ENCODE measurements at places on chromosomes 4 and X.

GRCh38 chr4:83387012-83387411 lies 52.4 kb upstream of the HPSE start:
- no peak for DNase-seq

DNA sequence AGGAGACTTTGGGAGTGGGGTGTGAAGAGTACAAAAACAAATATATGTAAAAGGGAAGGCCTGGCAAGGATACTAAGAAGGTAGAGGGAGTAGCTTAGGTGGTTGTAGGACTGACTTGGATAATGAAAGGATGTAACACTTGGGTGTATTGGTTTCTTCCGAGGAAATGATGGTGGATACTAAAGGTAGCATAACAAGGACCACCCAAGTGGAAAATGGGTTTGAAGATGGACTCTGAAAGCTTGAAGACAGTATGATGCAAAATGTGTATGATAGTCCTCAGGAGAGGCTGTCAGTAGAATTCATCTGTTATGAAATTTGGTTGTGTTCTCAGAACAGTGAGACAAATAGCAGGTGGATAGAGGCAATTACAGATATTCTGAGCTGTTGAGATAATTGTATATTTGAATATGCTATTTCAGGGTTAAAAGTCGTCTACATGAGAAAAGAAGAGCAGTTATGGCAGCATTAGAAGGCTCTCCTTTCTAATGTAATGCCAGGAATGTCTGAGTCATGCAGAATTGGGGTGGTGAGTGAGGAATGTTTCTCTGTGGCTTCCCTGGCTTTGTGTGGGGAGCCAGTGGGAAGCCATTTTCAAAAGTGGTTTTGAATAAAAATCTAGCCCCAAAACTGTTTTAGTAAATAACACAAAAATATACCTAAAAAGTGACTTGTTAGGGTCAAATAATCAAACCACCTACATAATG lies 75.6 kb downstream of the FHIP1A start:
- DNase-seq: no peak

GRCh38 chr4:164215113-164215741 lies 538.7 kb upstream of the SMIM31 start:
- no peak for DNase-seq

GRCh38 chrX:154396973-154397887 lies 947 bp upstream of the RPL10 start:
- peak; percentile 72 for DNase-seq

DNA sequence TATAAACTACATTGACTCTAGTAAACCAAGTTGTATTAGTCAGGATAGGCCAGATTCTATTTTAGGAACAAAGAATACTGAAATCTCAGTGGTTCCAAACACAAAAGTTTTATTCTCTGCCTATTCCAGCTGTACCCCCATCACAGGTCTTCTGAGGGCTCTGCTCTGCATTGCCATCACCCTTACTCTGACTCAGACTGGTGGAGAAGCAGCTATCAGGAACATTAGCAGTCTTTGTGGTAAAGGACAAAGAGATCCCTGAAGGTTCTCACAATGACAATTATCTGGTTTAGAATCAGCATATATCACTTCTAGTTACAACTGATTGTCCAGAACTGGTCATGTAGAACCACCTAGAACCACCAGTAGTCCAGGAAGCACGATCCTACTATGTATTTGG lies 251.1 kb downstream of the GLUD2 start:
- no peak for DNase-seq
